Type B pancreatic cell (in vitro differentiated cells): ENCODE measurements at places on chromosomes 6 and 20. TPM values are rescaled to one million over a fixed set of nuclear protein-coding genes. Genes with fewer than 3 reads are reported as not detected.

DNA sequence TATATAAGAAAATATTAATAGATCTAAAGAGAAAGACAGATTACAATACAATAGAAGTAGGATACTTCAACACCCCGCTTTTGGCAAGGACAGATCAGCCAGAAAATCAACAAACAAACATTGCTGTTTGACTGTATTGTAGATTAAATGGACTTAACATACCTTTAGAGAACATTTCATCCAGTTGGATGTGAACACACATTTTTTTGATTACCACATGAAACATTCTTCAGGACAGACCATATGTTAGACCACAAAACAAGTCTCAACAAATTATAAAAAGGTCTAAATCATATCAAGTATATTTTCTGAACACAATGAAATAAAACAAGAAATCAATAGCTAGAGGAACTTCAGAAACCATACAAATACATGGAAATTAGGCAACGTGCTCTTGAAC, 148.2 kb downstream of the TRMT11 start:
- DNase-seq, result no peak
- H3K27ac ChIP-seq, result no peak overlapping the region
- no peak overlapping the region for H3K4me3 ChIP-seq
- H3K36me3 ChIP-seq, result peaks cover 3% of the 10 kb centered on the region
- H3K27me3 ChIP-seq, result no peaks in the 10 kb centered on the region

KCNK5 gene
- 7.6 and 10.1 TPM in 2 replicates for total RNA-seq

- H3K4me1 ChIP-seq, result no peaks in the 10 kb centered on the region
- no peaks in the 10 kb centered on the region for H3K27me3 ChIP-seq
- H3K36me3 ChIP-seq, result no peaks in the 10 kb centered on the region
- DNase-seq, result no peak
- no peak overlapping the region for H3K27ac ChIP-seq
- H3K4me3 ChIP-seq, result no peak overlapping the region
Measured at GRCh38 chr6:96631248-96631647, 68.3 kb downstream of the FHL5 start.

DNA sequence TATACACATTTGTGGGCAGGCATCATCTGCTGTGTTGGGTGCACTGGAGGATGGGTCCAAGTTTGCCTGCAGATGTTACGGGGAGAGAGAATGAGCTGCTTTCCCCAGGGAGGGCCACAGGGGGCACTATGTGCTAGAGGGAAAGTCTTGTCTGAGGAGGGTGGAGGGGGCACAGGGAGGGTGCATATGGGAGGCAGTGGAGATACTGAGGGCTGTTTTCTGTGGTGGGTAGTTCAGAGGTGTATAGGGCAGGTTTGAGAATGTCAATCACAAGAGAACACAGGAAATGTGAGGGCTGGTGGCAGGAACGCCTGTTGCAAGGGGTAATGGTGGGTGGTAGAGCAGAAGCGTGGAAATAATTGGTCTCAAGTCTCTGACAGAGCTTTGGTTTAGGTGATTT, 7.7 kb upstream of the PTPRA start:
- peaks cover 8% of the 10 kb centered on the region for H3K27me3 ChIP-seq
- H3K4me3 ChIP-seq, result no peak overlapping the region
- DNase-seq, result no peak
- H3K36me3 ChIP-seq, result peaks cover 13% of the 10 kb centered on the region
- H3K27ac ChIP-seq, result no peak overlapping the region
- H3K4me1 ChIP-seq, result peaks cover 10% of the 10 kb centered on the region

DNA sequence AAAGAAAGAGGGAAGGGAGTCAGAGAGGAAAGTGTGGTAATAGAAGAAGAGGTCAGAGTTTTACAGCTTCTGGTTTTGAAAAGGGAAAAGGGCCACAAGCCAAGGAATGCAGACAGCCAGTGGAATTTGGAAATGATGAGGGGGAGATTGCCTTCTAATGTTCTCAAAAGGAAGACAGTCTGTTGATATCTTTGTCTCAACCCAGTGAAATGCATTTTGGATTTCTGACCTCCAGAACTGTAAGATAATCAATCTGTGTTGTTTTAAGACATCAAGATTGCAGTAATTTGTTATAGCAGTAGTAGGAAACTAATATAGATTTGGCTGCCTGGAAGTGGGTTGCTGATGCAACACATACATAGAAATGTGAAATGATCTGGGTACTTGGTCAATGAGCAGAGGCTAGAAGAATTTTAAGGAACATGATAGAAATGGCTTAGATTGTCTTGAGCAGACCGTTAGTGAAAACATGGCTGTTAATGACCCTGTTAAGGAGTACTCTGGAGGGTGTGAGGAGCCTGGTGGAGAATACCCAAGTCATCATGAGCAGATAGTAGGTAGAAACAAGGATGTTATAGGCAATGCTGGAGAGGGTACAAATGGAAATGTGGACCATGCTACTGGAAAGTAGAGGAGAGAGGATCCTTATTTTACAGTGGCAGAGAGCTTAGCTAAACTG, 255.8 kb upstream of the RAB32 start:
- no peaks in the 10 kb centered on the region for H3K27me3 ChIP-seq
- no peak overlapping the region for H3K4me3 ChIP-seq
- DNase-seq, result no peak
- H3K4me1 ChIP-seq, result no peaks in the 10 kb centered on the region
